Stimulated activated CD4-positive, alpha-beta T cell treated with anti-CD3 and anti-CD28 coated beads, Interleukin-15, amount 100 ng/mL, for 48 hours (primary cell): ENCODE measurements at places on chromosomes 4 and X.
A peak's percentile ranks its signal among the peaks of the same experiment; 100 is the strongest.

DNA sequence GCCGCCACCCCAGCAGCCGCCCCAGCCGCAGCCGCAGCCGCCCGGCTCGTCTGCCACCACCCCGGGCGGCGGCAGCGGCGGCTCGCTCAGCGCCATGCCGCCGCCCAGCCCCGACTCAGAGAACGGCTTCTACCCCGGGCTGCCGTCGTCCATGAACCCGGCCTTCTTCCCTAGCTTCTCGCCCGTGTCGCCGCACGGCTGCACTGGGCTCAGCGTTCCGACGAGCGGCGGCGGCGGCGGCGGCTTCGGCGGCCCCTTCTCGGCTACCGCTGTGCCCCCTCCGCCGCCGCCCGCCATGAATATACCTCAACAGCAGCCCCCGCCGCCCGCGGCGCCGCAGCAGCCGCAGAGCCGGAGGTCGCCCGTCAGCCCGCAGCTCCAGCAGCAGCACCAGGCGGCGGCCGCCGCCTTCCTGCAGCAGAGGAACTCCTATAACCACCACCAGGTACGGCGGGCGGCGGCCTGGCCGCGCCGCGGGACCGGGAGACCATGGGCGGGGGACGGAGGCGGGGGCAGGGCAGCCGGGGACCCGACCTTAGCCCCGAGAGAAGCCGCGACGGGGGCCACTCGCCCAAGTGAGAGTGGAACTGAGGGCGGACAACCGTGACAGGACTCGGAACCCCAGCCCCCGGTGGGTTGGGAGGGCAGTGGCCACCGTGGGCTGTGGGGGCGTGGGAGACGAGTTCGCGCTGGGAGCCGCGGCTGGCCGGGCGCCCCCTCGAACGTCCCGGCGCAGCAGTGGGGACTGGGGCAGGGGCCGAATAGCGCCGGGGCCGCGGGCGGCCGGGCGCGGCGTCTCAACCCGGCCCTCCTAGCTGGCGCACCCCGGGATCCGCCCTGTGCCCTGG lies 1.8 kb downstream of the CPEB2 start:
- DNase-seq, result peak; percentile 28

GRCh38 chr4:172125443-172125842 lies 312.2 kb downstream of the GALNTL6 start:
- DNase-seq, result no peak

- no peak for DNase-seq
Observed at GRCh38 chr4:153014460-153014859, 78.3 kb downstream of the FHDC1 start.

- DNase-seq, result no peak
Observed at GRCh38 chrX:35726176-35726575, 72.0 kb upstream of the MAGEB16 start.

DNA sequence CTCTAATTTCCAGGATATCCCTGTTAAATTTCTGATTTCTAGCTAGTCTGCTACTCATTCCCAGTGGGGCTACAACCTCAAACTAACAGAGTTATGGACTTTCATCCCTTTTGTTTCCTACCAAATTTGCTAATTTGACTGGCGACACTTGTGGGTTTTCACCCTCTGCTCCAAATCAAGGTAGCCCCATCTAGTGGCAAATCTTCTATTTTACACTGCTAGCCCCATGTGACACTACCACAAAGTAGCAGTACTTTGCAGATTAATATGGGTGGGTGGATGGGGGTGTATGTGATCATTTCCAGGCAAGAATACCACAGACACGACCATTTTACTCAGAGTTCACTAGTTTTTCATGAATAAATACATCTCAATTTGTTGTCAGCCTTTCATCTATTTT lies 150.3 kb downstream of the MSL3 start:
- DNase-seq, result peak; percentile 7

DNA sequence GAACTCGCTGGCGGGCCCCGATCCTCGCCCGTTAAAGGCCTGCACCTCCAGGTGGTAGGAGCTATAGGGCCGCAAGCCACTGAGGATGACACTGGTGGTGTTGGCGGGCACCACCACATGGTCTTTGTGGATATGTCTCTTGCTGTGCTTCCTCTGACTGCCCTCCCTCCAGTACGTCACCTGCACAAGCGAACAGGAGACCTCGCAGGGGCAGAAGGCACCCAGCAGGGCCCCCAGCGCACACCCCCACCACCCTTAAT lies 20.7 kb downstream of the L1CAM start:
- no peak for DNase-seq

- DNase-seq, result no peak
Observed at GRCh38 chr4:85910985-85911384, 436.0 kb downstream of the ARHGAP24 start.

GRCh38 chr4:121139533-121140222 lies 24.4 kb downstream of the TNIP3 start:
- no peak for DNase-seq

- no peak for DNase-seq
Observed at GRCh38 chr4:159017323-159018026, 85.4 kb upstream of the RAPGEF2 start.

DNA sequence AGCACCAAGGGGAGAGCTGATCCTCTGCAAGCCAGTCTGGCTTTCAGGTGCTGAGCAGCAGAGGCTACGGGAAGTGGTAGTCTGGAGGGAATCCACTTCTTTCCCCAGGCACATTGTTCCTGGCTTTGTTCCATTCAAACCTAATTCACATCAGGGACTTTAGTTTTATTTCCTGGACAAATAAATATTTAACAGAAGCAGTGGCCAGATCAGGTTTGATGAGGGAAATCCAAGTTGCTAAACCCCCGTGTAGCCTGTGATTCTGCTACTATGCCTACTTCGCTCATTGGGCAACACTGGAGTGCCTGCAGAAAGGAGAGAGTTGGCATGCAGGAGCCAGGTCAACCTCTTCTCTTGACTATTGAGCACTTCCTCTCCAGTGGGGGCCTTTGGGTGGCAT lies 13.8 kb upstream of the STBD1 start:
- no peak for DNase-seq

GRCh38 chr4:140137671-140138070 lies 16.3 kb downstream of the MAML3 start:
- no peak for DNase-seq

DNA sequence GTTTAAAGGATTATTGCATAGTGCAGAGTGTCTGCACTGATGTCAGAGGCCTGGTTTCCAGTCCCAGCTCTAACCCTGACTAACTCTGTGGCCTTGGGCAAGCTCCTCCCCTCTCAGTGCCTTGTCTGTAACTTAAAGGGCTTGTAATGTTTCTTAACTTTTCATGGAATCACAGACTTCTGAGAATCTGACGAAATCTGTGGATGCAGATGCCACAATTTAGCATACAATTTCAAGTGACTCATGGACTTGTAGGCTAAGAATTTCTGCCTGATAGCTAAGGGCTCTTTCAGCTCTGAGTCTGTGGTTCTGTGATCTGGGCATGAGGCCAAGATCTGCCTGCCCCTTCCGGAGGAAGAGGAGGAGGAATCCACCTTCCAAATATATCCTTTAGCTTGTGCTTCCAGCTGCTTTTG lies 236.9 kb downstream of the AR start:
- no peak for DNase-seq

- no peak for DNase-seq
Observed at GRCh38 chrX:39791691-39792090, 306.1 kb downstream of the BCOR start.

GRCh38 chrX:7076245-7076661 lies 71.3 kb upstream of the STS start:
- no peak for DNase-seq

- no peak for DNase-seq
Observed at GRCh38 chr4:157838366-157838765, 334.5 kb downstream of the GASK1B start.

- no peak for DNase-seq
Observed at GRCh38 chrX:68536429-68536828, 37.6 kb downstream of the YIPF6 start.

- peak; percentile 98 for DNase-seq
Observed at GRCh38 chrX:20141281-20142220, at the start of gene EIF1AX. EIF1AX (minus strand) TSS chrX:20141838; CDS start chrX:20141640, 198 bp downstream.

DNA sequence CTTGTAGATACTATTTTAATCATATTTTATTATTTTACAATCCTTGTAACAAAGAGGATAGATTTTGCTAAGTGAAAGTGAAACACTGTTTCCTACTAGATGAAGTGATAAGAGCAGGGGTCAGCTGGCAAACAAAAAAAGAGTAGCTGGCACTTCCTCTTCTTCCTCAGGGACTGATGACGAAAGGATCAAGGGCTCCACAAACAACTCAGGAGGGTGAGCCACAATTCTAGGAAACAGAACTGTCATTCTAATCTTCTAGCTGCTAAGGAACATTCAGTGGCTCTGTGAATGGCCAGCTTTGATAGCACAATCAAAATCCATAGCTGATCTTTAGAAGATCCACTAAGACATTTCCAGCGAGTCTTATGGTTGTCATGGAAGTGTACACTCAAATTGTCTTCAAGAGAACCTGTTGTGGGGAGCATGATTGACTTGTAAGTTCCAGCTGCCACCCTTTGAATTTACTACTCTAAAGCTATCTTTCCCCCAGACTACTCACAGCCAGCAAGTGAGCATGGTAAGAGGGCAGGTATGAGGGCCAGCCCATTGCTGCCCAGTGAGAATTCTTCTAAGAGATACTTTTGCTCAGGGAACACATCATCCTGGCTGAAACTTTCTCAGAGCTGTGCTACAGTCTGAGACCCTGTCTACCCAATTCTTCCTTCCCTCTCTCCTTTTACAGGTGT lies 275.7 kb upstream of the RASGEF1B start:
- no peak for DNase-seq

- DNase-seq, result no peak
Observed at GRCh38 chrX:41881166-41881565, 42.2 kb downstream of the CASK start.

GRCh38 chr4:165194368-165194767 lies 13.0 kb upstream of the KLHL2 start:
- DNase-seq, result no peak

DNA sequence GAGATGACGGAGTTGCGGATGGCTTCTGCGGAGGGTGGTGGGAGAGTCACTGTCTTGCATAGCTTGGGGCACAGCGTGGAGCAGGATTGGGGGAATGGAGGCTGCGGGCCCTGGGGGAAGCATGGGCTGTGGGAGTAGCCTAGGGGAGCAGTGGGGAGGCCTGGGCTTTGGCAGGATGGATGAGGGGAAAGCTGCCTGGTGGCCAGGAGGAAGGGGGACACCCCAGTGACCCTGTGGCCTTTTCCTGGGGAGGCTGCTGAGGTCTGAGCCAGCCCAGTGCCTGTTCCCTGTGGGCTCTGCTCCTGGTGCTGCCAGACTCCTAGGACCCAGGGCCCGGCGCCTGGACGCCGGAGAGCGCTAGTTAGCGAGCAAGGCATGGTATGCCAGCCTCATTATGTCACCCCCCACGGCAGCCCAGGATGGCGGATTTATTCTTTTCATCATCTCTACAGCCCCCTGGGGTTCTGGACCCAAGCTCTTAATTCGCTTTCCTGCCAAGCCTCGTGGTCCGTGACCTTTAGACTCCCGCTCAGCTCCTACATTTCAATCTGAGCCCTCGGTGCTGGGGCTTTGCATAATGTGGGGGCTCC lies 39.8 kb downstream of the SORCS2 start:
- no peak for DNase-seq

GRCh38 chrX:139304471-139304870 lies 226.1 kb upstream of the F9 start:
- no peak for DNase-seq

DNA sequence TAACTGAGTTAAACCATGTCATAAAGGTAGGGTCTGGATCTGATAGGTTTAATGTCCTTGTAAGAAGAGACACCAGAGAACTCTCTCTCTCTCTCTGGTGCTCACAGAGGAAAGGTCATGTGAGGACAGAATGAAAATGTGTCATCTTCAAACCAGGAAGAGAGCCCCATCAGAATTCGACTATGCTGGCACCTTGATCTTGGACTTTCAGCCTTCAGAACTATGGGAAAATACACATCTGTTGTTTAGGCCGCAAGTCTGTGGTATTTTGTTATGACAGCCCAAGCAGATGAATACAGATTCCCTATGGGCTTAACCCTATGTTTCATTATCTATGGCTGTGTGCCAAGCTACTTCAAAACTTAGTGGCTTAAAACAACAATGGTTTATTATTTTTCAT lies 105.5 kb upstream of the DDIT4L start:
- no peak for DNase-seq

DNA sequence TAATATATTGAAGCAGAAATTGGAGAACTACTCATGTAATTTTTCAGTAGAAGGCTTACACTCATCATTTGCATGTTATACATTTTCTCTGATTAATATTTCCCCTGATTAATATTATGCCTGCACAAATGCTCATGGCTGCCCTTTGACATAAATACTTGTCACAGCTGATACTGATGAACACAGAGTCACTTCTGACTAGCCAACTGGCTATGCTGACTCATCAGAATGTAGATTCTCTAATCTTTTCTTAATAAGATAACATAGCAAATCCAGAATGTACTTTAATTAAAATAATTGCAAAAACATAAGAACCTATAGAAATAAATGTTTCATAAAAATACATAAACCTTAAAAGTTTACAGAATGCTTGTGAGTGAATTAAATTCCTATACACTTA lies 52.4 kb upstream of the C4orf54 start:
- DNase-seq, result no peak

- DNase-seq, result no peak
Observed at GRCh38 chr4:125111323-125111722, 203.4 kb upstream of the FAT4 start.

DNA sequence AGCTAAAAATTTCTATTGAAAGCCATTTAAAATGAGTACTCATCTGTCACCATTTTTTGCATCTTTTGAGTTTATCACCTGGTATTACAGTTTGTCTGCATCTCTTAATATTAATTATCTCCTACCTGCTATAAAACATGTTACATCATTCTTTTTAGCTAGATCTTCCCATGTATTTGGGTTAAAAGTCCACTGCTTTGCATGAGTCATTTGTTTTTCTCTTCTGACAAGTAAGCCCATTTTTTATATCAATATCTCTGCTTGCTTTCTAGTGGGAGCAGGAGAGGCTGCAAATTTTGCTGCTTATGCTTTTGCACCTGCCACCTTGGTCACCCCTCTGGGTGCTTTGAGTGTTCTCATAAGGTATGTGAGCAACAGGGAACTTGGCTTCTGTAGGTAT lies 16.1 kb downstream of the NIPAL1 start:
- DNase-seq, result no peak

- DNase-seq, result no peak
Observed at GRCh38 chrX:26954029-26954428, 509.1 kb downstream of the PPP4R3C start.
